ENCODE measurements at places on chromosomes 4 and X. TPM values are rescaled to one million over a fixed set of nuclear protein-coding genes. Genes with fewer than 3 reads are reported as not detected.

- no peak for DNase-seq
Measured at GRCh38 chr4:73705056-73705432, 35.3 kb upstream of the CXCL8 start.

NEUROG2 gene
- polyA plus RNA-seq: not detected

PNMA6A gene
- 3.6 TPM for polyA plus RNA-seq

DNA sequence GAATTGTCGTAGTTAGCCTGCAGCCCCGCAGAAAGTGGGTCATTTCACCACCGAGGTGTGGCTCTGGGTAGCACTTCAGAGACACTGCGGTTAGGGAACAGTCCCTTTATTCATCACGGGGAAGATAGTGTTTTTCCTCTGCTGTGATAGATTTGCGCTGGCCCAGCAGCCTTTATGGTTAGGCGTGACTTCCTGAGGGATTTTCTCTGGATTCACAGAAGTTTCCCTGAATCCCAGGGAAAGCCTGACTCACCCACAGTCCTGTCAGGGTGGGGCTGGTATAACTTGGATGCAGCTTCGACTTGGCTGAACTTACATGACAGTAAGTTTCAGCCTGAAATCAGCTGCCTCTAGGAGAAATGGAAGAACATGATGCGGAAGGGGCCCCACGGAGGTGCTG lies 196.3 kb upstream of the HHIP start:
- peak; percentile 63 for DNase-seq

Measured in right cardiac atrium (tissue), 5 donors.